Kidney tubule cell (primary cell): ENCODE measurements at places on chromosomes 5 and 9.

- no peak for DNase-seq
These were observed 871.7 kb upstream of the TYRP1 start for GRCh38 chr9:11821306-11821975.

DNA sequence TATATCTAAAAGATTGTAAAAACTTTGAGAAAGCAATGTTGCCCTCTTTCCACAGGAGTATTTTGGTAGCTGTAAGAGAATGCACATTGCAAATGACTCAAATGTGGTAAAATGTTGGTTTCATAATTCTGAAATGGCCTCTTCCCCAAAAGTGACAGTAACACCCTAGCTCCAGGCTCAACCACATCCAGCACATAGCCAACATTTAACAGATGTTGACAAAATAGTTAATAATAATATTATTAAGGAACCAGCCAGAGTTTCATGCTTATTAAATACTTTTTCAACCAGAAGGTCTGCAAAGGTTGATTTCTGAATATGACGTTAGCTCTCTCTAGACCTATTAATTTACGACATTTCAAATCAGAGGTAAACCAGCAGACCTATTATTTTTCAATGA, 1.3 kb downstream of the ANXA1 start:
- DNase-seq: peak; percentile 43

GRCh38 chr9:89662718-89663613, 58.2 kb downstream of the GADD45G start:
- peak; percentile 43 for DNase-seq

- no peak for DNase-seq
These were observed 8.4 kb downstream of the NIPAL4 start for GRCh38 chr5:157468293-157468965.
